ENCODE measurements at places on chromosomes 1 and 21. TPM values are rescaled to one million over a fixed set of nuclear protein-coding genes. Genes with fewer than 3 reads are reported as not detected.

DNA sequence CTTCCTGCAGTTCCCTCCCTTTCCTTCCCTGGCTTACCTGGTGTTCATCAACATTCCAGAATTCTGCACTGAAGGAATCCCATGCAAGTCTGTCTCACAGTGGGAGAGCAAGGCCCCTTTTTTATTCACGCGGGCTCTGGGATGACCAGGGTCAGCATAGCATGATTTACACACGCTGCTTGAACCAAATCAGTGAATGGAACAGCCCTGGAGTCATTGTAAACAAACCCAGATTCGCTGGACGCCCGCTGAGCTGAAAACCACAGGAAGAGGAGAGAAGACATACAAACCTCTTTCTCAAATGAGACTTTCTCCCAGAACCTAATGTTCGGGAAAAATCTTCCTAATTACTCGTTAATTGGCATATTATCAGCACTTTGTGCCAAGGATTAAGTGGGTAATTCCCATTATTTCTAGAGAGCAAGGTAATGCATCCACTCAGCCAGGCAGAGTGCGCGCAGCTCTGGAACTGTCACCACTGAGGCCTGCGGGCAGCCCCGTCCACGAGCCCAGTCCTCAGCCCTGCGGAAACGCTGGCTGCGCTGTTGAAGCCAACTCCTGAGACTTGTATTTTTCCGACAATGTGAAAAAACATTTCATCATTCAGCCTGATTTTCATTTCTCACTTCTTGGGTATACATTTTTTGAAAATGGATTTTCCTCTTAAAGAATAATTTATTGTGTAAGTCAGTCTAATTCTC is 140.0 kb downstream of the ETS2 start:
- H3K4me3 ChIP-seq = no peak overlapping the region
- no peaks in the 10 kb centered on the region for H3K4me1 ChIP-seq
- DNase-seq = no peak
- no peaks in the 10 kb centered on the region for H3K27me3 ChIP-seq
- H3K36me3 ChIP-seq = no peaks in the 10 kb centered on the region

- H3K27me3 ChIP-seq = no peaks in the 10 kb centered on the region
- no peak overlapping the region for H3K27ac ChIP-seq
- H3K4me3 ChIP-seq = no peak overlapping the region
- H3K4me1 ChIP-seq = no peaks in the 10 kb centered on the region
- no peak for DNase-seq
Measured at GRCh38 chr1:2151911-2152310, 42.7 kb downstream of the FAAP20 start.

GRCh38 chr1:27588256-27589232 is 15.4 kb downstream of the AHDC1 start:
- no peak for DNase-seq
- no peak overlapping the region for H3K4me3 ChIP-seq
- H3K4me1 ChIP-seq = peaks cover 31% of the 10 kb centered on the region
- peaks cover 9% of the 10 kb centered on the region for H3K36me3 ChIP-seq
- no peaks in the 10 kb centered on the region for H3K27me3 ChIP-seq
- H3K27ac ChIP-seq = no peak overlapping the region

Gene UBL4B
- polyA plus RNA-seq = not detected

DNA sequence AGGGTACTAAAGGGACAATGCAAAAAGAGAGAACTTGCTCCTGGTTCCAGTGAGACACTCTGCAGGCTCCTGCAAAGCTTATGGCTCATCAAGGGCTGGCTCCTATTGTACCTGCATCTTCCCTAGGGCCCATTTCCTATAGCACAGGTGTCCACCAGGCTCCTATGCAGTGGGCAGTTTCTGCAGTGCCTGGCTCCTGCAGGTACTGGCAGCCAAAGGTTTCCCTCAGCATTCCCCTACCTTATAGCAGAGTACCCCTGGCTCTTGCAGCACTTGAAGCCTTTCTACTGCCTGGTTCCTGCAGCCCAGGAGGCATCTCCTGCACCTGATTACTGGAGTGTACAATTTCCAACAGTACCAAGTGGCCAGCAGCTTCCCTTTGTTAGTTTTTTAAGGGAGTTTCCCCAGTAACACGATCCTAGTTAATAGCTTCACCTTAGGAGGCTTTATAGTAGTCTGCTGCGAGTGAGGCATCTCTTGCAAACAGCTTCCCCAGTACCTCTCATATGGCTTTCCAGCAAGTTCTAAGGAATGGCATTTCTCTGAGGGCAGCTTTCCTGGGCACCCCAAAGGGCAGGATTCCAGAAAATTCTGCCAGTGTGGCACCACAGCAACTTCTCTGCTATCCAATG is 141.7 kb downstream of the DENND1B start:
- no peak for DNase-seq
- H3K36me3 ChIP-seq = peaks cover 2% of the 10 kb centered on the region
- no peak overlapping the region for H3K27ac ChIP-seq
- no peak overlapping the region for H3K4me3 ChIP-seq
- no peaks in the 10 kb centered on the region for H3K27me3 ChIP-seq

GRCh38 chr1:204941421-204942338 is 71.0 kb downstream of the NFASC start:
- no peak overlapping the region for H3K4me3 ChIP-seq
- peaks cover 7% of the 10 kb centered on the region for H3K27me3 ChIP-seq
- no peaks in the 10 kb centered on the region for H3K4me1 ChIP-seq
- no peaks in the 10 kb centered on the region for H3K36me3 ChIP-seq
- no peak overlapping the region for H3K27ac ChIP-seq

- no peaks in the 10 kb centered on the region for H3K4me1 ChIP-seq
- H3K27ac ChIP-seq = no peak overlapping the region
- no peaks in the 10 kb centered on the region for H3K27me3 ChIP-seq
- no peak for DNase-seq
Measured at GRCh38 chr1:234484218-234484617, 5.2 kb upstream of the TARBP1 start.

DNA sequence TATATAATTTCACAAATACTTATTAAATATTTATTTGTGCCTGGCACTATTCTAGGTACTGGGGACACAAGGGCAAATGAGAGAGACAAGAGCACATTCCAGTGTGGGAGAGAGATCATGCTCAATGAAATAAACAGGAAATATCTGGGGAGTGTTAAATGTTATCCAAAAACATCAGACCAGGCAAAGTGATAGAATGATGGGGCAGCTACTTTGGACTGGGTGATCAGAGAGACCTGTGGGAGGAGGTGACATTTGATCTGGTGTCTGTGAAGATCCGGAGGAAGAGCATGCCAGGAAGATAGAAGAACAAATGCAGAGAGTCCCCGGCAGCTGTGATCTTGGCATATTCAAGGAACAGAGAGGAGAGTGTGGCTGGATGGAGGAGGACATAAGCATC is 27.5 kb upstream of the GNG12 start:
- no peaks in the 10 kb centered on the region for H3K36me3 ChIP-seq
- no peaks in the 10 kb centered on the region for H3K27me3 ChIP-seq
- no peaks in the 10 kb centered on the region for H3K4me1 ChIP-seq
- no peak overlapping the region for H3K4me3 ChIP-seq
